Large intestine (tissue), 12 donors: ENCODE measurements at places on chromosomes 12 and 14.

DNA sequence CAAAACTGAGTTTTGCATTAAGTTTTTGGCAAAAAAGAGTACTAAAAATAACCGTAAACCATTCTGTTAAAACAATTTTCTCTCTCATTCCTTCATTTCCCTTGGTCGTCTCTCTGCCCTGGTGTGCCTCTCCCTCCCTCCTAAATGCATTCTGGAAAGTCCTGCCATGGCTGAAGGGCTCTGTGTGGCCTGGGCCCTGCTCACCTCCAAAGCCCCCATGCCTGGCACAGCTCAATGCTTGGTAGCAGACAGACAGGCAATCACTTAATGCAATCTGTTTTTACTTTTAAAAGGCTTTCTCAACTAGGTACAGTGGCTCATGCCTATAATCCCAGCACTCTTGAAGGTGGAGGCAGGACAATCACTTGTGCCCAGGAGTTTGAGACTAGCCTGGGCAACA lies 47.8 kb downstream of the CDC42BPB start:
- DNase-seq, result no peak

DNA sequence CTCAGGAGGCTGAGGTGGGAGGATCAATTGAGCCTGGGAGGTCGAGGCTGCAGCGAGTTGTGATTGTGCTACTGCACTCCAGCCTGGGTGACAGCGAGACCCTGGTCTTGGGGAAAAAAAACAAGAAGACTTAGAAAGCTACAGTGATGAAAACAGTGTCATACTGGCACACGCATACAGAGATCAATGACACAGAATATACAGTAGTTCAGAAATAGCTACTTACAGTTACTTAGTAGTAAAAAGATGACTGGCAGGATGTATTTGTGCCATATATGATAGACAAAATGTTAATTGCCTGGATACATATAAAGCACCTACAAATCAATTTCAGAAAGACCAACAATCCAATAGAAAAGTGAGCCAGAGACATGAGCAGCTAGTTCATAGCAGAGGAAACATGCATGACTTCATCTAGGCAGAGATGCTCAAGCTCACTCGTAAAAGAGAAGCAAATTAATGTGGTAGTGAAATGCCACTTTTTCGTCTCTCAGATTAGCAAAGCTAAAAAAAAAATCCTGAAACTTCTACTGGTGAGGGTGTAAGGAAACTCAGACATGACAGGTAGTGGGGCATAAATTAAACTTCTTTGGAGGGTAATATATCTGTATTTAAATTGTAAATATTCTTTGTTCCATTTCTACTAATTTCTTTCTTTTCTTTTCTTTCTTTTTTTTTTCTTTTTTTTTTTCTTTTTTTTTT lies 2.5 kb upstream of the ALDH2 start:
- no peak for DNase-seq

DNA sequence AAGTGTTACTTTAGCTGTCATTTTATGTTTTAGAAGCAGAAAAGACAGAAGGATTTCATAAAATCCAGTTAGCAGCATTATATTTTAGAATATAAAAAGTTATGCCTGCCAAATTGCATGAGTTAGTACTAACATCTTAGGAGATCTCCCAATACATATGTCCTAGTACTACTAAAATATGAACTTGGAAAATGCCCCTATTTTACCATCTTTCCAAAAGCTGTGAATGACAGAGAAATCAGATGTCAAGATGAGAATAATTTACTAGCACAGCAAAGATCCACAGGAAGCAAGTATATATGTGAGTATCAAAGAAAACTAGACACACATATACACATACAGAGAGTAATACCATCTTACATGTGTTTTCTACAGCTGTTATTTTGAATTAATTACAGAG lies 196.9 kb downstream of the CPNE8 start:
- DNase-seq, result no peak

DNA sequence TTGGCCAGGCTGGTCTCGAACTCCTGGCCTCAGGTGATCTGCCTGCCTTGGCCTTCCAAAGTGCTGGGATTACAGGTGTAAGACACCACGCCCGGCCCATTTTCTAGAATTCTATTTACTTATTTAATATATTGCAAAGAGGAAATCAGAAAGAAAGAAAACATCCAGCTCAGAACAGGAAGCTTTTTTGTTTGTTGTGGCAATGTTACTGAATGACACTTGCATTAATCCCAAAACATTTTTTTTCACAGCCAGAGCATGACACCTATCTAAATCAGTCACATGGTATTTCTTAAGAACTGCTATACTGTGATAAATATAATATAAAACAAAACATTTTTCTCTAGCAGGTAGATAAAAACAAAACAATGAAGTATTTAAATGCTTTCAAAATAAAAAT lies 12.6 kb downstream of the CFL2 start:
- no peak for DNase-seq

DNA sequence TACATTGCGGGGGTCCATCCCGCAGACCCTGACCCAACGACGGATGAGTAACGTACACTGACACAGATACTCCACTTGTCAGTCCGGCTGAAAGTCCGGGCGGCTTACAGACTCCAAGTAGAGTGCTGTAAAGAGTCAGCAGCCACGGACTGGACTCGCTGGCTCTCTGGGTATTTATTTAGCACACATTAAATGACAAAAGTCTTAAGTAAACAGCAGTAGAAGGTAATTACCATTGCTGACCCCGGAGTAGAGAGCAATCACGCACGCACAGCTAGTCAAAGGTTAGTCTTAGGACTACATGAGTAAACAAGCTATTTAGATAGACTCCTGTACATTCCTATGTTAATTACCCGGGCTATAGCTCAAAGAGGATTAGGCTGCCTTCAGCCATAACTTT lies 780.9 kb downstream of the RPS29 start:
- no peak for DNase-seq

GRCh38 chr12:117067016-117067415 lies 32.2 kb downstream of the TESC start:
- DNase-seq, result no peak

GRCh38 chr12:14810953-14811483 lies 3.0 kb downstream of the SMCO3 start:
- DNase-seq, result no peak

GRCh38 chr12:118467641-118468305 lies 91.4 kb downstream of the SUDS3 start:
- no peak for DNase-seq

DNA sequence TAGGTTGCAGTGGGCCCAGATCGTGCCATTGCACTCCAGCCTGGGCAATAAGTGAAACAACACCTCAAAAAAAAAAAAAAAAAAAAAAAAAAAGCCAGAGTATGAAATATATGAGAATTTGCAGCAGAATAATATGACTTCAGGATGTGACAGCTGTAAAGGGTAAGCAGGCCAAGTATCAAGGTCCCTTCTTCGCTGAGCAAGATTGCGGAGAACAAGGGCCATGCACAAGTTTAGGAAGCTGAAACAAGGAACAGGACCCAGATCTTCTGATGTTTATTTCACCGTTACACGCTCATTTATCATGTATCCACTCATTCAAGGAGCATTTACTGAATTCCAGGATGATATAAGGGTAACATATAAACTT lies 659 bp upstream of the FOXJ2 start:
- DNase-seq, result no peak

DNA sequence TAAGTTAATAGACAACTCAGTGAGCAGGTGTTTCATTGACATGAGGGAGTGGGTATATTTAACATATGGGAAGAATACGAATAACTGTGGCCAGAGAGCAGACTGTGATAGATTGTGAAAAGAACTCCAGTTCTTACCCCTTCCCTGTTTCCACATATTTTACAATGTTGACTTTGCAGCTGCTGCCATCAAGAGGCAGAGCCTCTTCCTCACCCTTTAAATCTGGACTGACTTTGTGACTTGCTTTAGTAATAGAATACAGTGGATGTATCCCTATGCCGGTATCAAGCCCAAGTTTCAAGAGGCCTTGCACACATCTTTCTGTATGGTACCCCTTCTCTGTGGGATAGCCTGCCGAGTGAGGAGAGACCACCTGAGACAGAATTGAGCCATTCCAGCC lies 356.7 kb downstream of the ETNK1 start:
- DNase-seq, result peak; percentile 15

- no peak for DNase-seq
These were observed 11.9 kb downstream of the NAA30 start for GRCh38 chr14:57402173-57402852.

DNA sequence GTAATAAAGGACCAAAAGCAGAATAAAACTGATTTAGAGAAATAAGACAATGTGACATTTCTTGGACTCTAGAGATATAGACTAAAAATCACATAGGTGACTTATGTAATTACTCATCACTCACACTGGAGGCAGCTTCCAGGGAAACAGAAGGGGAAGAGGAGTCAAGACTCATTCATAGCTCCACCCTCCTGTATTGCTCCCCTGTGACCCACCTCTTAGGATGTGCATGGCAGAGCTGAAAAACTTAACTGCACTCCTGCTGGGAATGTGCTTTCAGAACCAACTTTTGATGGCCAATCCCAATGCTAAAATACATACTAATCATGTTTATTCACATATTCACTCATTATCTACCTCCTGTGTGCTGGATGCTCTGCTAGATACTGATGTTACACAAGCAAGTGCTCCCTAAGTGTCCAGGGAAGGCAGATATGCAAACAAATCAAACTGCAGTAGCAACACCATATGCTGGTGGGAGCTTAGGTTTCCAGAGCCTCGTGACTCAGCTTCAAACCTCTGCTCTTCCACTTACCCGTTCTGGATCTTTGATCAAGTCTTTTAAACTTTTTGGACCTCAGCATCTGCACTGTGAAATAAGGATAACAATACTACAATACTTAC lies 316.1 kb downstream of the GALC start:
- no peak for DNase-seq

GRCh38 chr14:21528381-21529348 lies 2.5 kb upstream of the SALL2 start:
- DNase-seq, result peak; percentile 54

- no peak for DNase-seq
These were observed 13.8 kb downstream of the TMED10 start for GRCh38 chr14:75162631-75163030.

DNA sequence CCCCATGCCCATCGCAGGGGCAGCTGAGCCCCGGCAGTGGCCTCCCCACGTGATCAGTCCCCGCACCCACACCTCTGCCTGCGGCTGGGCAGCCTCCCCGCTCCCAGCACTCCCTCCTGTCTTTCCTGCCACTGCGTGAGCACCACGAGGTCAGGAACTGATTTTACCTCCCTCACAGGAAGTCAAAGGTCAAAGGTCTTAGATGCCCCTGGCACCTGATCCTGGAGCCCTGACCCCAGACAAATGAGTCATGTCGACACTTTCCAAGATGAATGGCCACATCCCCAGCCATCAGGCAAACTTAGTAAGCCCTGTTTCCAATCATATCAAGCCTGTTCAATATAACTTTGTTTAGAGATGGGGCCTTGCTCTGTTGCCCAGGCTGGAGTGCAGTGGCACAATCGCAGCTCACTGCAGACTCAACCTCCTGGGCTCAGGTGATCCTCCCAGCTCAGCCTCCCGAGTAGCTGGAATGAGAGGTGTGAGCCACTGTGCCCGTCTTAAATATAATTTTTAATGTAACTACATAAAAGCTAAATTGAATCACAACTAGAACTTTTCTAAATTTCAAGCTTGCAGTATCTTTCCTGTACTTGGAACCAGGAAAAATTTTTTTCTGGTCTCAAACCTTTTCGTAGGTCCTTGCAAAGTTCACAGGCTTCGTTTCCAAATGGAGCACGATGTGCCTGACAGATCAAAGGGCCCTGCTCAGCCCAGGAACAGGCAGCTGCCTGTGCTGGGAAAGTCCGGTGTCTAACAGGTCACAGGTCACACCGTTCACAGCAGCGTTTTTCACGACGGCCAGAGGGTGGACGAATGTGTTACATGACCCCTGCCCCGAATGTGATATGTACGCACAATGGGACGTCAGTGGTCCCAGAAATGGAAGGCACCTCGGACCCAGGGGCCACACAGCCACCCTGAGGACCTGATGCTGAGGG lies 1.9 kb downstream of the LRCOL1 start:
- DNase-seq, result no peak

GRCh38 chr12:114684098-114684869 lies at the start of gene TBX3:
TBX3 (minus strand) TSS chr12:114684175; CDS start chr12:114683200, 975 bp downstream.
- DNase-seq, result peak; percentile 98

GRCh38 chr12:123034865-123035264 lies 54.4 kb downstream of the ARL6IP4 start:
- no peak for DNase-seq

GRCh38 chr12:103138538-103138937 lies 181.1 kb downstream of the ASCL1 start:
- DNase-seq, result no peak

GRCh38 chr14:21096978-21097635 lies 1.3 kb downstream of the ZNF219 start:
- DNase-seq, result peak; percentile 75

- no peak for DNase-seq
These were observed 1816.2 kb upstream of the FLRT2 start for GRCh38 chr14:83713732-83714131.

DNA sequence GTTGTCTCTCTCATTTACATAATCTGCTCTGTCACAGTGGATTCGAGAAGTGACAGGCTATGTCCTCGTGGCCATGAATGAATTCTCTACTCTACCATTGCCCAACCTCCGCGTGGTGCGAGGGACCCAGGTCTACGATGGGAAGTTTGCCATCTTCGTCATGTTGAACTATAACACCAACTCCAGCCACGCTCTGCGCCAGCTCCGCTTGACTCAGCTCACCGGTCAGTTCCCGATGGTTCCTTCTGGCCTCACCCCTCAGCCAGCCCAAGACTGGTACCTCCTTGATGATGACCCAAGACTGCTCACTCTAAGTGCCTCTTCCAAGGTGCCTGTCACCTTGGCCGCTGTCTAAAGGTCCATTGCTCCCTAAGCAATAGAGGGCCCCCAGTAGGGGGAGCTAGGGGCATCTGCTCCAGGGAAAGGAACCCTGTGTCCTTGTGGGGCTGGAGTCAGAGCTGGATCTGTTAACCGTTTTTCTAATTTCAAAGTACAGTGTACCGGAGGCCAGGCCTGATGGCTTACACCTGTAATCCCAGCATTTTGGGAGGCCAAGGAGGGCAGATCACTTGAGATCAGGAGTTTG lies 5.1 kb downstream of the ERBB3 start:
- peak; percentile 75 for DNase-seq

DNA sequence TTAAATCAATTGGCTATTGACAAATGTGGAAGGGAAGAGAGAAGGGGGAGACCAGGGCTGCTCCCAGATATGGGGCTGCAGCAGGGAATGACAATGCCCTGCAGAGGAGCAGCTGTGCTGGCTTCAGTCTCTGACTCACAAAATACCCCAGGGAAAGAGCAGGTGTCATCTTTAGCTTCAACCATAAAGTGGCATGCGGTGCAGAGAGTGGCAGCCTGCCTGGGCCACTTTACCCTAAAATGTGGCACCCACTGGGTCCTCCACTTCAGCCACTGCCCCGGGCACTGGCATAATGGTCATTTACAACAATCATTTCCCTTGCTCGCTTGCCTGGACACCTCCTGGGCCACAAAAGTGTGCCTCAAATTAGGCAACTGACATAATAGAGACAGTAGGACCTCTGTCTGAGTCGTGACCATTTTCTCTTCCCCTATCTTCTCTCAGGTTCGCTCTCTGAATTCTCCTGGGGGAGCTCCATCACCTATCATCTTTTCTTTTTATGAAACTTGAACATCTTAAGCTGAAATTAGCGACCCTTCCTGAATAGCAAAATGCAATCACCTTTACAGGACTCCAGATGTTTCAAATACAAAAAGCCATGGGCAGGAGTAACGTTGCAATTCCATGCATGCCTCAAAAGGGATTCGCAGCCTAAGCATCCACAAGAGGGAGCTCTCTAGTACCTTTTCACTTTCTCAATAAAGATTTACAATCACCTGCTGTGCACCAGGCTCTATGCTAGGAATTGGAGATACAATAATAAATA lies 179.9 kb upstream of the ATF7IP start:
- DNase-seq, result peak; percentile 75

GRCh38 chr14:23663127-23663526 lies 27.0 kb downstream of the DHRS2 start:
- no peak for DNase-seq

GRCh38 chr14:60651086-60651795 lies 2.0 kb upstream of the SIX1 start:
- no peak for DNase-seq
